ENCODE measurements at places on chromosomes 6 and 20. TPM values are rescaled to one million over a fixed set of nuclear protein-coding genes. Genes with fewer than 3 reads are reported as not detected.

UFL1 gene
- total RNA-seq, result 32.9 TPM

NKAIN4 gene
- not detected for total RNA-seq

LY6G5C gene
- 0.72 TPM for total RNA-seq

RIMS1 gene
- total RNA-seq, result 8.3 TPM

ASIP gene
- not detected for total RNA-seq

CTSZ gene
- total RNA-seq, result 223 TPM

SLC26A8 gene
- under 0.01 TPM for total RNA-seq

ZSCAN31 gene
- 19.9 TPM for total RNA-seq

PSMB1 gene
- total RNA-seq, result 279 TPM

CCR6 gene
- not detected for total RNA-seq

NT5E gene
- 280 TPM for total RNA-seq

ULBP1 gene
- 0.88 TPM for total RNA-seq

DOK5 gene
- 12.7 TPM for total RNA-seq

LY6G6C gene
- total RNA-seq, result not detected

C20orf204 gene
- total RNA-seq, result 0.59 TPM

KCNK16 gene
- total RNA-seq, result not detected

OLIG3 gene
- not detected for total RNA-seq

STMND1 gene
- not detected for total RNA-seq

SLC35D3 gene
- total RNA-seq, result not detected

ABRACL gene
- total RNA-seq, result 42.3 TPM

SLC12A5 gene
- total RNA-seq, result under 0.01 TPM

CD109 gene
- total RNA-seq, result 93.4 TPM

ARFGAP1 gene
- 68.4 TPM for total RNA-seq

TXLNB gene
- 0.59 TPM for total RNA-seq

HSD17B8 gene
- 2.7 TPM for total RNA-seq

KIF13A gene
- 61.5 TPM for total RNA-seq

RBBP8NL gene
- total RNA-seq, result not detected

PACSIN1 gene
- total RNA-seq, result not detected

TNF gene
- not detected for total RNA-seq

CALHM4 gene
- total RNA-seq, result not detected

C20orf202 gene
- total RNA-seq, result not detected

DAAM2 gene
- 46.9 TPM for total RNA-seq

SCUBE3 gene
- total RNA-seq, result 62.5 TPM

CLDN20 gene
- not detected for total RNA-seq

RFX6 gene
- total RNA-seq, result not detected

ALDH5A1 gene
- 2.2 TPM for total RNA-seq

UST gene
- 21.2 TPM for total RNA-seq

DEFB132 gene
- total RNA-seq, result not detected

LZTS3 gene
- 3.6 TPM for total RNA-seq

CLVS2 gene
- total RNA-seq, result not detected

BLOC1S5 gene
- total RNA-seq, result 15.3 TPM

EYA2 gene
- total RNA-seq, result 17.7 TPM

SLC13A3 gene
- total RNA-seq, result 1.8 TPM

RAET1L gene
- not detected for total RNA-seq

METTL24 gene
- total RNA-seq, result 0.29 TPM

ARHGAP18 gene
- 21.0 TPM for total RNA-seq

ITPR3 gene
- 46.7 TPM for total RNA-seq

CCN2 gene
- 272 TPM for total RNA-seq

NRSN1 gene
- total RNA-seq, result not detected

TSBP1 gene
- not detected for total RNA-seq

EFCAB8 gene
- 1.4 TPM for total RNA-seq

CCM2L gene
- total RNA-seq, result not detected

NHLRC1 gene
- total RNA-seq, result 2.9 TPM

BTNL2 gene
- total RNA-seq, result not detected

GNAS-AS1 gene
- total RNA-seq, result 1.5 TPM

SCGN gene
- not detected for total RNA-seq

ZC2HC1B gene
- total RNA-seq, result not detected

BNIP5 gene
- not detected for total RNA-seq

VSTM2L gene
- 2.5 TPM for total RNA-seq

Measured in osteoblast (primary cell).